ENCODE measurements at places on chromosomes 3 and 15.

GRCh38 chr15:31397851-31398661 is 71.4 kb downstream of the KLF13 start:
- no peak for DNase-seq

- DNase-seq = no peak
Observed at GRCh38 chr15:77526595-77527163, 106.0 kb downstream of the HMG20A start.

GRCh38 chr3:117798687-117799386 is 1089.3 kb downstream of the TUSC7 start:
- DNase-seq = no peak

- DNase-seq = no peak
Observed at GRCh38 chr3:51392355-51393133, 1.5 kb downstream of the RBM15B start.

DNA sequence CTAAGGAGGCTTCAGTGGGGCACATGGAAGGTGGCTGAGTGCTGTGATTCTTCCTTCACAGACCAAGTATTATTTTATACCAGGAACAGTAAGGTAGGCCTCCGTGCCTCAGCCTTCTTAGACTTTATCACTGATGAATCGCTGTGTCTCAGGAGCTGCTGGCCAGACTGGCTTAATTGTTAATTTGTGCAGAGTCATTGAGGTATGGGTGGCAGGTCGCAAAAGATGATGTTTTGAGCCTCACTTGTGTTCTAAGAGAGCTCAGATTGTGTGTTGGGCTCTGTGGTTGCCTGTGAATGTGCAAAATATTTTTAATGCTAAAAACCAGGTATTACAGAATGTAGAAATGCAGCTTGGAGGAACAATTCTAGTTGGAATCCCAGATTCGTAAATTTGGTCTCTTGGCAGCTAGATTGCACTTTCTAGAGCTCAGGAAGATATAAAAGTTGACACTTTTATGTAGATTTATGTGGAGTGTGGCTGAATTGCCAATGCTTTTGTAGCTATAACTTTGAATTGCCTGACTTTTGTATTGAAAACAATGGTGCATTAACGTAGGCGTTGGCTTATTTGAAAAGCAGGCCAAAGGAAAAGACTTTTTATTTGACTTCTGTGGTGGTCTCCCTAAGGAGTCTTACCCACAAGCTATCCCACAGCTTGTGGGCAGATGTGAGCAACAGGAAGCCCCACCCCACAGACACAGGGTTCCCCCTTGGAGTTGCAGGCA is 53.4 kb downstream of the LARS2 start:
- DNase-seq = no peak

DNA sequence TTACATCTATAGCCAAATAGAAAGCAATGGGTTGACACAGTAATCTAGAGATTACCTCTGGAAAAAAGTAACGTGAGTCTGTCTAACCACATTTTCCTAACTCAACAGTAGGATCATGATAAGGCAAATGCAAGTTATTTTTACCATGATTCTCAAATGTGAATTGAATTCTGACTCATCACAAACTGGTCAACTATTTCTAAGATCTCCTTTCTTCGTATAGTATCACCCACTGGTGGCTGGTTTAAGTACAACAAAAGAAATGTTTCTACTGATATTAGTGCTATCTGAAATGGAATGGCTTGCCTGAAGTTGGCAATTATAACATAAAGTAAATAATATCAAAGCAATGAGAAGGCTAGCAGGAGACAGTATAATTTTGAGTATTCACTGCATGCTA is 102.2 kb downstream of the ABI3BP start:
- no peak for DNase-seq

DNA sequence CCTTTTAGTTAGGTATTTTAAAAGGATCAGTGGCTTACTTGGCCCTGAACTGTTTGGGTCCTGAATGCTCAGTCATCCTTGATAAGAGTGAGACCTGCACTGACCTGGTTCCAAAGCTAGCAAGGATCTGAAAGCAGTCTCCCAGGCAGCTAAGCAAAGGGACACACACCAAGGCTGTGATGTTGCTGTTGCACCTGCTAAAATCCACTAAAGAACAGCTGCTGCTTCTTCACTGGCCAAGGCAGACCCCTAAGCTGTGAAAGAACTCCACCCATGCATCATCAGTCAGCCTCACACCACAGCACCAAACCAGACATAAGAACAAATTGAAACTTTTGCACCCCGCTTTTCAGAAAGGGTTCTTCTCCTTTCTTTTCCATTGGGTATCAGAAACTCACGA is 213.4 kb upstream of the STT3B start:
- no peak for DNase-seq

GRCh38 chr3:63244486-63244885 is 33.6 kb upstream of the SYNPR start:
- DNase-seq = peak; percentile 13

GRCh38 chr3:12188328-12188648 is 29.6 kb upstream of the TIMP4 start:
- no peak for DNase-seq

DNA sequence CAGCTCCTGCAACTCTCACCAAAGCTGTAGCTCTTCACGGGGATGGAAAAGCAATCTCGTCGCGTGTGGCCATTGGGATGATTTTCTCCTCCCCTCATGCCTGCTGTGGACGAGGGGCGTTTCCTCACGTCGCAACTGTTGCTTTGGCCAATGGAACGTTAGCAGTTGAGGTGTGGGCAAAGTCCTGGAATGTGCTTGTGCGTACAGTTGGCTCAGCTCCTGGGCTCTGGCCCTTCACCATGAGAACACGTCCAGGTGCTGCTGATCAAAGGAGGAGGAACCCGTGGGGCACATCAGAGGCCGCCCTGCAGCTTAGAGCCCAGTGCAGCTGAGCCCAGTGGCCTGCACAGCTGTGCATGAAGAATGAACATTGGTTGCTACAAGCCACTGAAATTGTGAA is 186.1 kb downstream of the TJP1 start:
- DNase-seq = no peak

- DNase-seq = no peak
Observed at GRCh38 chr15:63499611-63500010, 4.8 kb upstream of the USP3 start.

DNA sequence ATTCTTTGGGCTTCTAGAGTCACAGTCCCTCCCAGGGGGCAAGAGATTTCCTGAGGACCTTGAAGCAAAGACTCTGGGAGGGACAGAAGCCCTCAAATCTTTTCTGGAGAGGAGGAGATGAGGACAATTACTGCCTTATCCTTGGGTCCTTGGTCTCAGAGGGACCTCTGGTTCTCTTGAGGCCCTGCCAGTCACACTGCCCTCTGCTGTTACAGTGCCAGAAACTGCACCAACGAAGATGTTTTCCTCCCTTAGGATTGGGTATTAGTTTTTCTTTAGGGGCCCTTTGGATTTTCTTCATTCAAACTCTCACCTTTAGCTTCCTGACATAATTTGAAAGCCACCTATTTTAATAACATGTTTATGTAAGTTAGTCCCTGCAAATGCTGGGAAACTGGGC is 58.2 kb upstream of the SCN5A start:
- no peak for DNase-seq

GRCh38 chr15:70633103-70633831 is 130.1 kb downstream of the UACA start:
- no peak for DNase-seq

DNA sequence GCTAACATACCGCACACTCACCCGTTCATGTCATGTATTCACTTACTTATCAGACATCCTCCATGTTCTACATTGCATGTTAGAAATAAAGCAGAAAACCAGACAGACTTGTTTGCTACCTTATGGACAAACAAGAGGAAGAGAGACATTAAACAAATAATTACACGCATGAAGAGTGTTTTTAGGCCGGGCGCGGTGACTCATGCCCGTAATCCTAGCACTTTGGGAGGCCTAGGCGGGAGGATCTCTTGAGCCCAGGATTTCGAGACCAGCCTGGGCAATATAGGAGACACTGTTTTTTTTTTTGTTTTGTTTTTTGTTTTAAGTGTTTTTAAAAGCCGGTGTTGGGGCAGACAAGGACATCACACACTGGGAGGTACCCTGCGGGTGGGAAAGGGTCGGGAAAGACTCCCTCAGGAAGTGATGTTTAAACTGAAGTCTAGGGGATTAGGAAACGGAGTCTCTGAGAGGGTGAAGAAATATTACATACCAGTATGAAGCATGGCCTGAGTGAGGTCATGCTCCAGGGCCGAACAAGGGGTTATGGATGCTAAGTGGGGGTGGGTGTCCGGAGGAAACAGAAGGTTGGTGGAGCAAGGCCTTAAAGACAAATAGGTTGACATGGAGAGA is 2.1 kb upstream of the USP3 start:
- DNase-seq = no peak

DNA sequence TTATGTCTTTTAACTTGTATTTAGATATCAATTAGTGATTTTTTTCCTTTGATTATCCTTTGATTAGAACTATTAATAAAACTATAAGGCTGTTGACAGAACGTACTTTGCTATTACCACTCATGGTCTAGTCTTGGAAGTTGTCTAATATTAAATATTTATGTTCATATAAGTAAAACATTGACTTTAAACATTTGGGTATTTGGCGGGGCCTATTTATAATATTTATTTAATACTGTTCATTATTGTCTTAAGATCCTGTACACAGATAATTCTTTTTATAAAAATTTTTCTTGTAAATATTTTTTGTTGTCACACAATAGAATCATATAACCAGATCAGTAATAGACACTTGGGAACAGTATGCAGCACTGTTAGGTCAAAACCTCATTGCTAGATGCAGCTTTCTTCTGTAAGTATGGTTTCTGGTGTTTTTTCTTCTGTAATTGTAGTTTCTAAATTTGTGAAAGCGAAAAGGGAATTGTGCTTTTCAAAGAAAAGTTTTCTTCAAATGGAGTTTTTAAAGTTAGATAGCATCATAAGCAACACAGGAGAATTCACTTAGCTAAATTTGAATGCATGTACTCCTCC is 93.4 kb downstream of the FNDC3B start:
- no peak for DNase-seq

- DNase-seq = no peak
Observed at GRCh38 chr15:47696351-47696750, 21.0 kb upstream of the SEMA6D start.

DNA sequence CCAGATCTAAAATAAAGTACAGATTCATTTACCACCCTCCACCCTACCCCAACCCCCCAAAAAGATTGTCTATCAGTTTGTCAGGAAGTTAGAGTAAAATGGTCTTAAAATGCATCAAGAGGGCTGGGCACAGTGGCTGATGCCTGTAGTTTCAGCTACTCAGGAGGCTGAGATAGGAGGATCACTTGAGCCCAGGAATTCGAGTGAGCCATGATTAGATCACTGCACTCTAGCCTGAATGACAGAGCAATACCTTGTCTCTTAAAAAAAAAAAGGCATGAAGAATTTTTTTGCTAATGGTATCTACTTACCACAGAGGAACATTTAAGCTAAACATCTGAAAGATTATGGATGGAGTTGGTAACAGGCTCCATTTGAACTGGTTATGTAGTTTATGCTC is 71.0 kb downstream of the RBM6 start:
- DNase-seq = no peak

GRCh38 chr15:81311752-81312464 is 12.0 kb downstream of the STARD5 start:
- DNase-seq = peak; percentile 49

DNA sequence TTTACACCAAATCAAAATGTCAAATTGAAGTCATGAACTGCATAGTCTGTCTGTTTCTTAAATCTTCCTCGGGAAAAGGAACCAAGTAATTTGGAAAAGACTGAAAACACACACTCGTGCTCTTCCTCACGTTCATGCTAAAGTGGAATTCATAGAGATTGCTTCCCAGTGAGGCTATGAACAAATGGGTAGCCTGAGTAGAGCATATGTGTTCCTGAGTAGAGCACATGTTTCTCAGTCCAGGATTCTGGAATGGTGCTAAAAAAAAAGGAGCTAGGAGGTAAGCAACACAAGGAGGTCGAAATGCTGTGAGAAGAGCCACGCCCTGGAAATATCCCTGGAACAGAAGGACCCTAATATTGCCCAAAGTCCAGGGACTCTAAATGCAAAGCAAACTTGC is 494.2 kb upstream of the THBS1 start:
- no peak for DNase-seq

GRCh38 chr3:190521998-190522397 is 8.1 kb downstream of the IL1RAP start:
- no peak for DNase-seq

DNA sequence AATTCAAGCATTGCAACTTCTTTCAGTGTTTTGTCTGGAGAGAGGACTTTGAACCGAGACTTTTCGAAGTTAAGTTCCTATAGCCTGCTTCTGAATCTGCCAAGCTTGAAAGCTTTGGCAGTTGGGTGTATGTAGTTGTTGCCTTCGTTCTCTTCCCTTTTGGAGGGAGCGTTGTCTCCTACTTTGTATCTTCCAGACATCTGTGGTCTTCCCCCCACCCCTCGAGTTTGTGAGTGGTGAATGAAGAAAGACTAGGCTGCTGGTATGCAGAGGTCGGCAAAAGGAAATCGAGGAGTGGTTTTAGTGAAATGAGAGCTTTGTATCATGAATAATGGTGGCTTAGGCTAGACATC is 1.3 kb downstream of the CTNNB1 start:
- DNase-seq = peak; percentile 31

DNA sequence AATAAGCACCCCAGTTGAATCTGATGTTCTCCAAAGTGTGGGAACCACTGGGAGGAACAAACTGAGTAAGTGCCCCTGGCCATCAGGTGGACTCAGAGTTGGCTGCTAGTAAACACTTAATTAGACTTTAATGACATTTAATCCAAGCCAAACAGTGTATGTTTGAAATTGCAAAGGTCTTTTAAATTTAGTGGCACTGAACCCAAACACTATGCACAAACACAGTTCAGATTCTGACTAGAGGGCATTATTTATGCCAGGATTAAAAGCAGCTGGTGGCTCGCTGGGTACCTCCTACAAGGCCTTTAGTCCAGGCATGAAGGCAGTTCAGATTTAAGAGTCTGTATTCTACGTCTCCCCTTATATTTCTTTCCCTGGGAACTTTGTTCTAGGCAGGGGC is 264.8 kb downstream of the CLSTN2 start:
- DNase-seq = no peak

DNA sequence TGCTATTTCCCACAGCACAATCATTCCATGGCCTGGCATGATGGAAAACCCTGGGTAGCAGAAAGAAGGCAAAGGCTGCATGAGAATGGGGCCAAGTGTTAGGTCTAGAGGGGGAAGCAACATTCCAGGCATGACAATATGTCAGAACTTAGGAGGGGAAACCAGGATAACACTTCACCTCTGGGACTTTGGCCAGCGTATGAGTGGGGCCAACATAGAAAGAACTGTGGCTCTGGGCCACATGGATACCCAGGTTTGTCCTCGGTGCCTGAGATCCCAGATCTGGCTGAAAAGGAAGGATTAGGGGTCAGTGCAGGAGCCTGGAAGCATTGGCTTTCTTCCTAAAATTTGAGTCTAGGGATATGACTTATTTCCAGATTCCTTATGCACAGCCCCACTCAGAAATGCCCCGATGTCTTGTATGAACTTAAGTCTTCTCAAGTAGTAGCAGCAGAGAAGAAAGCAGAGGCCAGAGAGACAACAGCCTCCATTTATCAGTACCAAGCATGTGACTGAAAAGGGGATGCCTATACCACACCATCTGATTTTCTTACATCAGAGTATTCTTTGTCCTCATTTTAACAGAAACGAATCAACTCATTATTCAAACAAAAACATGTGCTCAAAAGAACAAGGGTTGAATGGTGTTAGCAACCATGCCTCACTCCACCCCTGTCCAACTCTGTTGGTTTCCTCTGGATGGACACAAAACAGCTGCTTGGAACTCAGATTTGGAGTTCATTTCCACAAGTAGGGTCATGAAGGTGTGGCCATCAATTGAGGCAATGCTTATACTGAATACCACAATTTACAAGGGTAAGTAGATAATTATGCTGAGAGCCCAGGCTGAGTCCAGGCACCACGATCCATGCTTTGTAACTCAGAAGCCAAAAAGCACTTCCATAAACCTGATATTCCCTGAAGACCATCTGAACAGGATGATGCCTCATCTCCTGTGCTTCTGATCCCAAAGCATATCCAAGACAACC is 43.7 kb upstream of the NDUFB4 start:
- no peak for DNase-seq

Measured in Ammon's horn (tissue), 1 donor.